Substantia nigra (tissue), 51 donors: ENCODE measurements at places on chromosomes 11 and 22.

DNA sequence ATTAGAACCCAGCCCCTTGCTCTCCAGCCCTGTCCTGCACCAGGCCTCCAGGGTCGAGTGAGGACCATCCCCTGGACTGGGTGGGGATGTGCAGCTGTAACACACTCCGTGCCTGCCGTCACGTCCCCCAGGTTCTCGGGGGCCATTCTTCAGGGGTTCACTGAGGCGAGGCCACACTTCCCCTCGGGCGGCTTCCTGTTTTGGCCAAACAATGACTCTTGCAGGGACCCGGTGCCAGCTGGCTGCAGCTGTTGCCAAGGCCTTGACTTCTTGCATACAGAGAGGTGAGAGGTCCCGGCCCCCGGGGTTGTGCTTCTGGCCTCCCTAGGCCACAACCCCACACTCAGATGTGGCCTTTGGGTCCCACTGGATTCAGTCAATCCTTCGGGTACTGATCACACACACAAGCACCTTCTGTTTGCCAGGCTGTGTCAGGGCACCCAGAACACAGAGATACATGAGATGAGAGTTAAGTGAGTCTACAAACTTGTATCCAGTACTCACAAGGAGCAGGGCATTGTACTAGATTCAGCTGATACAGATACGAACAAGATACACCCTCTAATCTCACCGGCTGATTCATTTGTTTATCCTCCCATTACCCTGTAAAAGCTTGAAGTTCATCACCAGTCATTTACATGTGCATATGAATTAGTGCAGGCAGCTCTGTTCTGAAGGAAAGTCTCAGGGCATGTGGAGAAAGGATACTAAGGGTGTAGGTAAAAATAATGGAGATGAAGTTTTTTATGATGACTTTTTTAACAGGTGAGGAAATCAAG lies 32.9 kb downstream of the LRRC32 start:
- DNase-seq = no peak

DNA sequence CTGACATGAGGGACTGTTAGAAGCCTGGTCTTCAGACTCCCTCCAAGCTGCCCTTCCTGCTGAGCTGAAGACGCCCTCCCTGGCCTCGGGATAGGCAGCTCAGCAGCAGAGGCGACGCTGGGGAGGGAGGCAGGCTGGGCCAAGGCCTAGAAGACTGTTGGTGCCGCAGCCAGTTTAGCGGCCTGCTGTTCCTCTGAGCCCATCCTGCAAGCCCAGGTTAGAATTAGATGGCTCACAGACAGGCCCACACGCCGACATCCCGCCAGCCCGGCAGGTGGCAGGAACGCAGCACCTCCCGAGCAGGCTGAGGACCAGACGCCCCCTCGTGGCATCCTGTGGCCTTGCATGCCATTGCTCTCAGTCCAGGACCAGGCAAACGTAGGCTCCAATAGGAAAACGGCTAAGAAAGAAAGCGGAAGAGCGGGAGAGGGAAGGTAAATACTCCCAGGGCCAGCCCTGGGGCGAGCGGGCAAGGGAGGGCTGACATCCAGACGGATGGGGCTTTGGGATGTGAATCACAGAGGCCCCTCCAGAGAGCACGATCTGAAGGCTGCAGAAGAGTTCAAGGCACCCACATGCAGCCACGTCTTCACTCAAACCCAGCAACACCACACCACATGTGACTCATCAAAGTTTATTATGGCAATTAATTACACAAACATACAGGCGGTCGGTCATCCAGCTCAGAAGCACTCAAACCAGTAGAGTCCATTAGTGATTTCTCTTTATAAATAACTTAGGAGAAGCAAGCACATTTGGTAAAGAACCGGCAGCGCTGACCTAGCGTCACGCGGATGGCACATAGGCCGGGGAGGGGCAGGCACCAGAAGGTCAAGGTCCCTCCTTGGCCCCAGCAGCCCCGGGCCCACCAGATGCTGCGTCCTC lies 27.6 kb downstream of the CD5 start:
- DNase-seq = no peak

DNA sequence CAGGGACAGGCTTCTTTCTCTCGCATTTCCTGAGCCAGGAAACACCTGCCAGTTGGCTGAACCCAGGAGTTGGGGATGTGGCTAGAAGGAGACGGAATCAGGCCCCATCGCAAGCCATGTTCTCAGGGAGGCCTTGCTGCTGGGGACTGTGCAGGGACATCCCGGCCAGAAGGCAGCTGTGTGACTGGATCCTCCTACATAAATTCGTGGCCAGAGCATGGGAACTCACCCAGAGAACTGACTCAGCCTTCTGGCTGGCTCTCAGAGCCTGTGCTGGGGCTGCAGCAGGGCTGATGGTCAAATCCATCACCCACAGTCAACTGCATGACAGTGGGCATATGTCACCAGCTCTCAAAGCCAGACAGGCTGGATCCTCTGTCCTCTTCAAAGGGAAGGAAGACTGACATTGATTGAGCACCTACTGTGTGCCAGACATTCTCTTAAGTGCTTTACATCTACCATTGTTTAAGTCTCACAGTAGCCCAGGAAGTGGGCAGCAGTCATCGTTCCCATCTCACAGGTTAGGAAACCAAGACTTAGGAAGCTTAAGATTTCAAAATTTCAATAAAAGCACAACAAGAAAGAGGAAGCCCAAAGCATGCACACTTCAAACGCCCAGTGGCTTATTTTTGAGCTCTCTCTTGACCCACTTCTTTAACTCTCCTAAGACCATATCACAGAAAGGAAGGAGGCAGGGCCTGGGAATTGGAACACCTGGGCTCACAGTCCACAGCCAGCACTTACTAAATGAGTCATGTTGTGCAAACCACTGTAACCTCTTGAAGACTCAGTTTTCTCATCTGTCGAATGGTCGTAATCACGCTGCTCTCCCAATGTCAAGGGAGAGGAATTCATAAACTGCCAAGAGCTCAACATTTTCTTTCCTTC lies 30.9 kb upstream of the CACNG2 start:
- no peak for DNase-seq

DNA sequence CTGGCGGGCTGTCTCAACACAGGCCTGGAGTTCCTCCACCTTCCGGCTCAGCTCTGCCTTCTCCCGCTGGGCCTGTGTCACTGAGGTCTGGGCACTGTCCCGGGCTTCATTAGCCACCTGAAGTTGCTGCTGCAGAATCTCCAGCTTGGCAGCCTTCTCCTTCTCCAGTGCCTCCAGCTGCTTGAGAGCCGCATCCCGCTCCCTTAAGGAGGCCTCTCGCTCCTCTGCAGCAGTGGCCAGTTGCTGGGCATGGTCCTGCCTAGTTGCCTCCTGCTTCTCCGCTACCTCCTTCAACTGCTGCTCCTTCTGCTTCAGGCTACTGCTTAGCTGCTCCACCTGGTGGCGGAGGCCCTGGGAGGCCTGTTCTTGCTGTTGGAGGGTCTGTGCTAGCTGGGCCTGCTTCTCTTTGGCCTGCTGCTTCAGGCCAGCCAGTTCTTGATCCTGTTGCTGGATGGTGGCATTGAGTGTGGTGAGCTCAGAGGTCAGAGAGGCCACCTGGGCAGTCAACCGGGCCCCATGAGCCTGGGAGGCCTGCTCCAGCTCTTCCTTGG lies 16.9 kb downstream of the IL18BP start:
- no peak for DNase-seq

DNA sequence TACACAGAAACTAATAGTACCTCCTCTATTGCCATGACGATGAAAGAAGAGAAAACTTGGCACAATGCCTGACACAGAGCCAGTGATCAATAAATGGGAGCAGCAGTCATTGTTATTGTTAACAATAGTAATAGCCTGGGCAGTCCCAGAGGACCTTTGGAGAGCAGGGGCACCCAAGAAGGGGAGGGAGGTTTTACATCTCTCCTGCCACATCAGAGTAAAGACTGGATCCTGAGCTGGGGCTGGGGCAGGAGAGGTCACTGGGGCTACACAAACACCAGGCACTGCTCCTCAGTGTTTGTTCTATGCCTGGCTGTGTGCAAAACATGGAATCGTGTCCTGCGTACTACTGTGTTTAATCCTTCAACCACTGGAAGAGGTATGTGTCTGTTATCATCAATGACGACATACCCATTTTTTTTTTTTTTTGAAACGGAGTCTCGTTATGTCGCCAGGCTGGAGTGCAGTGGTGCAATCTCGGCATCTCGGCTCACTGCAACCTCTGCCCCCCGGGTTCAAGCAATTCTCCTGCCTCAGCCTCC lies 25.0 kb upstream of the CREB3L1 start:
- DNase-seq = no peak

- no peak for DNase-seq
These were observed 110.9 kb upstream of the BLID start for GRCh38 chr11:122226810-122227379.

DNA sequence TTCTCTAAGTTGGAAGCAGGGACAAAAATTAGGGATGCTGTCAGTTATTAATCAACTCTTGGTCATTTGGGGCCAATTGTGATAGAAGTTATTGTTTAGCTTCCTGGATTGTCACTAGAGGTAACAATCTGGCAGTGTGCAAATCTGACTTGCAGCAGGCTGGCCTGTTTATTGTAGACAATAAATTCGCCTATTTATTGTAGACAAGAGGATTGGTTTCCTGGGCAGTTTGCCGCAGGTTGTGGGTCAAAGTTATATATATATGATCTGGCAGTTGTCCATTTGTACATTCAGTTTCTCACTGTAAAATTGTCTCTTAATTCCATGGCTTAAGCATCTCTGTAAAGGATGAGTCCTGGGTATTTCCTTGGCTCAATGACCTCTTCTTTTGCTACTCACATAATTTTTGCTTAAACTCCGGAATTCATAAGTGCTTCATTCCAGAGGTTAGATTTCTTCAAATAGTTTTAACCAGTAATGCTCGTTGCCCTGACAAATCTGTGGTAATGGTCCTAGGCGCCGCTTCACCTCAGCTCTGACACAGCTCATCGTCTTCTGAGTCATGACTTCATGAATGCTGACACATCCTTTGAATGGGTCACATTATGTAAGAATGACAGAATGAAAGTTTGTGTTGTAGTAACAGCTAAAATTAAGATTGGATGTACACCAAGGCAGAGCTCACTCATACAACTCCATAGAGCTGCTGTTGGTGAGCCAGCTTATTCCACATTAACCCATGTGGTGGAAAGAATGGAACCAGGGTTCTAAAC lies 7.8 kb upstream of the MMP3 start:
- no peak for DNase-seq

DNA sequence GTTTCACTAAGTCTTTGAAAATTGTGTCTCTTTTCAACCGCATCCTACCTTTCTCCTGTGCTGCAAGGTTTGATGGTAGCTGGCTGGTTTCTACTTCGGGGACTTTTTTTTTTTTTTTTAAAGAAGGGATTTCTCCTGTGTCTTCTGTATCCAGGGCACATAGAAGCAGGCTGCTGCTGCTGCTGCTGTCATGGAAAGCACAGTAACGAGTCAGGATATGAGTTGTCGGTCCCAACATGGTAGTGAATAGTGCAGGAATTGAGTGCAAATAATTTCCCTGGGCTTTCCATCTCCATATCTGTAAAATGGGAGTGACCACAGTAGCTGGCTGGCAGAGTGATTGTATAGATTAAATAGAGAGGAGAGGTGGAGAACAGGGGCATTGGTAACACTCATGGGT lies 118.3 kb upstream of the NAV2 start:
- no peak for DNase-seq

DNA sequence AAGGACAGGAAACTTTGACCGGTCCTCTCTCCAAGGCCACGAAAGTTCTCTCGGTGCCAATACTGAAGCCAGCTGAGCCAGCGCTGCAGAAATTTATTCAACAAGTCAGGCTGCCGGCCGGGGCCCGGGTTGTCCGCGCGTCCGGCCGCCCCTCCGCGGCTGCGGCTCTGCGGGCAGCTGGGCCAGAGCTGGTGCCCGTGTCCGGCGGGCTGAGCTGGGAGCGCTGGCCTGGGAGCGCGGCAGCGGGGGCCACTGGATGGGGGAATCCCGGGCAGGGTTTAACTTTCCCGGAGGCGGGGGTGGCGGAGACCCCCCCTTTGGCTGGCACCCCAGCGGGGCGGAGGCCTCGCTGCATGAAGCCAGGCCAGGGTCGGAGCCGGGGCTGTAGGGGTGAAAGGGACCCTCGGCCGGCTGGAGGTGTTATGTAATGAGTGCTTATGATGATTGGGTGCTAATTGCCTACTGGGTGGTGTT lies 12.3 kb upstream of the CACNA1I start:
- no peak for DNase-seq

DNA sequence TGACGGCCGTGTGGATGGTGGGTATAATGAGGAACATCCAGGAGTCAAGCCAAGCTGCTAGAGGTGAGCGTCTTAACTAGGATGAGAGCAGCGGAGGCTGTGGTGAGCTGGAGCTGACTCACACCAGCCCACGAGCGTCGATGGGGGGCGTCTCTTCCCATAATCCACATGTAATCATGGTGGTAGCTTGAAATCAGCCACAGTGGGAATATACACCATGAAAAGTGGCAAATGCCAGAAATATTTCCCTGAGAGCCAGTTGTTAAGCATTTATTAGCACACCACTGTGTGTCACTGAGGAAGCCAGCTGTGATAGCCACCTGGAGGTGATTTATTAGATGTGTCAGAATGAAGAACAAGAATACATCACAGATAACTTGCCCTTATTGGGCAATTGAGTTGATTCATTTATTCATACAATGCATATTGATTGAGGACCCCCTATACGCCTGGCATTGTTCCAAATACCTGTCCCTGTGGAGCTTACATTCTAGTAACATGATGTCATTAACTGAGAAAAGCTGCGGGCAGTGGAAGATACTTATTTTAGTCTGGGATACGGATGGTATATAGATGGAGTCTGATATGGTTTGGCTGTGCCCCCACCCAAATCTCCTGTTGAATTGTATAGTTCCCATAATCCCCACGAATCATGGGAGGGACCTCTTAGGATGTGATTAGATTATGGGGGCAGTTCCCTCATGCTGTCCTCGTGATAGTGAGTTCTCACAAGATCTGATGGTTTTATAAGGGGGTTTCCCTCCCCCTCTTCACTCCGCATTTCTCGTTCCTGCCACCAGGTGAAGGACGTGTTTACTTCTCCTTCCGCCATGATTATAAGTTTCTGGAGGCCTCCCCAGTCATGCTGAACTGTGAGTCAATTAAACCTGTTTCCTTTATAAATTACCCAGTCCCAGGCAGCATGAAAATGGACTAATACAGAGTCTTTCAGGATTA lies 473.4 kb downstream of the METTL15 start:
- DNase-seq = no peak

- no peak for DNase-seq
These were observed 35.8 kb downstream of the TNKS1BP1 start for GRCh38 chr11:57288771-57289579.

GRCh38 chr11:127345819-127346459 lies 345.4 kb upstream of the KIRREL3 start:
- no peak for DNase-seq
